ENCODE measurements at places on chromosomes 7 and 10.

DNA sequence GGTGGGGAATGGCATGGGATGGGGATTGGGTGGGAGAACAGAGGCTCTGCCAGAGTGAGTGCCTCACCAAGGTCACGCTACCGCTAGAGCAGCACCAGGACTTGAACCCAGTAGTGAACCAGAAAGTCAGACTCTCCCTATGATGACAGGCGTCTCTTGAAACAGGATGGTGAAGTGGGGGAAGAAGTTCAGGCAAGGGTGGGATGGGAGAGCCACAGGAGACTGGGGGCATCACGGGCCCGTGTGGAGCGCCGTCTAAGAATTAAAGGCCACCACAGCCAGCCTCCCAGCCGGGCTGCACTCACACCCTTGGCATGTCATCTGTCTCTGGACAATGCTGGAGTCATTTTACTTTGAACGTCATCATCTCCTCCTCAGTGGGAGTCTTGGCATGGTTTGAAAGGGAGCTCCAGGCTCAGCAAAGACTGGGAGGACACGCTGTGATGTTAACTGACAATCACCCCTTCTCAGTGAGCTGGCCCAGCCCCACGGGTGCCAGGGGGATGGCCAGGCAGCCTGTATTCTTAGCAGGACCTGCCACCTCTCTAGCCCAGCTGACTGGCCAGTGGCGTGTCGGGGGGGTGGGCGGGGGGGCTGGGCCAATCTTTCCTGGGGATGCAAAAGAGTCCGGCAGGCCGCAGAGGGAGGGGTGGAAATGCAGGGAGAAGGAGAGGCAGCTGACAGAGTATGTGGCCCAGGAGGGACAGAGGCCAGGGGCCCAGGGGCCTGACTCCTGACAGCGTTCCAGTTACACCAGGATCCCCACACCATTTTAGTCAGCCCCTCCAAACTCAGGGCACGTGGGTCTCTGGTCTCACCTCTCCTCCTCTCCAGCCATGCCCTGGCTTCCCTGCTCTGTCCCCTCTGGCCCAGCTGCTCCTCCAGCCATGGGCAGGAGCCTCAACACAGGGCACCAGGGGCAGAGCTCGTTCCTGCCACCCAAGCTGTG lies 96.2 kb downstream of the VOPP1 start:
- no peak for DNase-seq

GRCh38 chr10:98621630-98622029 lies 174.9 kb upstream of the HPS1 start:
- no peak for DNase-seq

GRCh38 chr10:35372329-35372728 lies 36.0 kb downstream of the CCNY start:
- DNase-seq = no peak

- DNase-seq = no peak
Measured at GRCh38 chr7:327991-328702, 38.2 kb downstream of the FOXL3 start.

DNA sequence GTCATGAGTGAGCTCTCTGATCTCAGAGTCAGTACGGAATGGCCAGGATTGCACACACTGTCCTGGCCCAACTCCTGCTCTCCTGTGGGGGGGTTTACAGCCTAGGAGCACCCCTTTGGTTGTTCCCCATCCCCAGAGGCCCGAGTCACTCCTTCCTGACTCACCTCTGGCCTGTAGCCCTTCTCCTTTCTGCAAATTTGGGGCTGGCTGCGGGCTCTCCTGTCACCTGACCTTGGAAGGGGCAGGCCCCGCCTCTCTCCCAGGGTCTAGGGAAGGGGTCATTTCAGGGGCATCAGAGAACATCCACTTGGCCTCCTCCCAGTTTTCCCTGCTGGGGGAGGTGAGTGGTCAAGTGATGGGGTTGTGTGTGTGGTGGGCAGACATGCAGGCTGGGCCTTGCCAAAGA lies 1.7 kb downstream of the NYAP1 start:
- no peak for DNase-seq

DNA sequence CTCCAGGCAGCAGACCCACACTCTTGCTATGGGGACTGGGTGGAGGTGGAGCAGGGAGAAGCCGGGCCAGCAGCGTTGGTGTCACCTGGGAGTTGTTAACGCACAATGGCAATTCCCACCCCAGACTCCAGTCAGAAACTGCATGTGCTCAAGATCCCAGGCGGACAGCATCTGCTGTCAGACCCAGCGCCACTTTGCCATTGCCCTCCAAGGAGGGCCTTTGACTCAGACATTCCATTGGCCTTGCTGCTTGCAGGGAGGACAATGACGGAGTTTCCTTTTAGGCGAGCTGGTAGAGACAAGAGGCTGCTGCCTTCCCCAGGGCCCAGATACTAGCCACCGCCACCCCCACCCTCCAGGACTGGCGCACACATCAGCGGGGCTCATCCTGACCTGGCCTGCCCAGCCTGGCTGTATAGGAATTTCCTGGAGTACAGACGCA lies 34.5 kb downstream of the ZNF775 start:
- no peak for DNase-seq

DNA sequence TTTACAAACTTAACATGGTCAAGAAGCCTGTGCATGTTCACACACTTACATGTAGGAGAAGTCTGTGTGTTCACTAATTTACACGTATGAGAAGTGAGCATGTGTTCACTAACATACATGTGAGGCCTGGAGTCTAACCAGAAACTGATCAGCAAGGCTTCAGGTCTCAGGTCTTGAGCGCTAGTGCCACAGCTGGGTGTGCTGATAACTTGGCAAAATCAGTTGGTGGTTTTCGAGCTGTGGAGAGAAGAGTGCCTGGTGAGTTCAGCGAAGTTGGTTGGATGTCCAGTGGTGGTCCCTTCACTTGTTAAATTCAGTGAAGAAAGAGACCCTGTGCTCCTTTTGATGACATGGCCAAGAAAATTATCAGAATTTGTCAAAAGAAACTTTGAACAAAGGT lies 98.7 kb downstream of the CELF2 start:
- DNase-seq = no peak

GRCh38 chr10:7350541-7351195 lies 60.2 kb downstream of the SFMBT2 start:
- DNase-seq = no peak

GRCh38 chr7:111018960-111019736 lies 71.8 kb upstream of the LRRN3 start:
- DNase-seq = no peak

- no peak for DNase-seq
Measured at GRCh38 chr7:69739931-69740431, 141.7 kb downstream of the AUTS2 start.

DNA sequence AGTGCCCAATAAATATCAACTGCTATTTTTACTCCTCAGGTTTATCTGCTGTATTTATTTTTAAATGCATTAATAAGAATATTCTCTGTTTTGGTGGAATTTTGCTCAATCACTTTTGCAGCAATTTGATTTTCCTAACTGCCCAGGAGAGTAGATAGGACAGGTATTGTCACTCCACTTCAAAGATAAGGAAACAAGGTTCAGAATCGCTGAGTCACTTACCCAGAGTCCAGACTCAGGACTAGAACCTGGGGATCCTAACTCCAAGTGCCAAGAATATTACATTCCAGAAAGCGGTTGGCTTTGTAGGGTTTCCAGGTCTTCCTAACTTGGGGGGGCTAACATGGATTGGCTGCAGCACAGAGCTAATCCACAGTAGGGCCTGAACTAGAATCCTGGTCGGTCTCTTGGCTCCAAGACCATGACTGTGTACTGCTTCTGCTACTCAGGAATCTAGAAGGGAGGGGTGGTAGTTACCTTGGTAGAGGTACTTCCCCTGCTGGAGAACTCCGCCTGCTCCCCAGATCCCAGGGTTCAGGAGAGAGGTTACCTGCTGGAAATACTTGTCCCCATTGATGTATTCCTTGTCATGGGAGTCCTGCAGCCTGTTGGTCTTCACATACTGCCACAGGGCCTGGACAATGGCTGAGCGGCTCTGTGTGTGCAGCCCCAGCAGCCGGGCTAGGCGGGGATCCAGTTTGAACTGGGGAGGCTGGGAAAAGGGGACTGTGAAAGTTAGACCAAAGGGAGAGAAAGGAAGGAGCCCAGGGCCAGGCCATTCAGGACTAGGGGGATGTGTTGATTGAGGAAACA lies 7.3 kb downstream of the SMARCD3 start:
- DNase-seq = no peak

DNA sequence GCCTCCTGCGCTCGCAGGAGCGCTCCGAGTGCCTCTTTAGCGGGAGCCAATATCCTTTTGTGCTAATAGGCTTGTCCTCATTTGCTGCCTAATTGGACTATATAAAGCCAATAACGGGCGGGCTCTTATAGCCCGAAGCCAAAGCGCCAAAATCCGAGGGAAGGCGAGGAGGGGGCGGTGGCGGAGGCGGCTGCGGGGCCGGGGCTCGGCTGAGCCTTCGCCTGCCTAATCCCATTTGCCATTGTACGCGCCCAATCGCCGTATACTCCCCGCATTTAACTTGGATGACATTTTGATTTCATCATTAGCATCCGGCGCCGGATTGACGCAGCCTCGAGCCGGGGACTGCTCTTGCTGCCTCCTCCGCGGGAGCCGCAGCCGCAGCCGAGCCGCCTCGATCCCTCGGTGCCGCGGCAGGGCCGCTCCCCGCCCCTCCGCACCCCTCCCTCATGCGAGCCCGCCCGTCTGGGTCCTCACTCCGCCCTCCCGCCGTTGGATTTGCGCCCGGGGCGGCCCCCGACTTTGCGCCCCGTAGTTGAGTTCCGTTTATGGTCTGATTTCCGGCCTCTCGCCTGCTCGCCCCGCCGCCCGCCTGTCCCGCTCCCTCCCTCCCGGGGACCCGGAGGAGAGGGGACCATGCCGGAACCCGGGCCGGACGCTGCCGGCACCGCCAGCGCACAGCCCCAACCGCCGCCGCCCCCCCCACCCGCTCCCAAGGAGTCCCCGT lies at the start of gene HMX3:
HMX3 (plus strand) TSS at position 556 of the 727 bp plus-strand sequence; CDS start at position 637, 81 bp downstream.
- DNase-seq = peak; percentile 50

DNA sequence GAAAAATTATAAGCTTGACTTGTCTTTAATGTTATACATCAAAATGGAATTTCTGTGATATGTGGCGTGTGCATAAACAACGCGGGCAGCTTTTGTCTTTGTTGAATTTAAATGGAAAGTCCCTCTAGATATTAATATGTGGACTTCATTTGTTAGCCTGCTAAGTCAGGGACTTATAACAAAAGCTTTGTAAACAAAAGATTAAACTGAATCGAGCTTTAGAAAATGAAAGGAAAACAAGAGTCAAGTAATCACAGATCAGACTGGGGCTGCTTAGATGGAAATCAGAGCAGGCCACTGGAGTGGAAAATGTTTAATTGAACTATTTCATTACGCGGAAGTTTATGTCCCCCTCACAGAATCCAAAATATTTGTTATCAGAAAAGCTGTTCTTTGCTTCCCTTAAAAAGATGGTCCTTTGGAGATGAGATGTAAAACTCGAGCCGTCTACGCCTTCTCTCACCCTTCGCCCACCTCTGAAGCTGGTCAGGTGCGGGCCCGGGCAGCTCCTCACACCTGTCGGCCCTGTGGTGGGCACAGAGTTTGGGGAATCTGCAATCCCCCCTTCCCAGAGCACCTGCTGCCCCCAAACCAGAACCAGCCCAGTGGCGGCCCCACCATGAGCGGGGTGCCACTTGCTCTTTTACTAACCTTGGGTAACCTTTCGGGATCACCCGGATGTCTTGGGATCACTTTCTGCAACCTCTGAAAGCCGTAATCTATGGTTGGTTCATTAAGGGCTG lies 116.2 kb downstream of the EBF3 start:
- no peak for DNase-seq

- DNase-seq = no peak
Measured at GRCh38 chr10:8511026-8511425, 456.5 kb downstream of the GATA3 start.

- DNase-seq = no peak
Measured at GRCh38 chr10:110171032-110171431, 36.4 kb upstream of the MXI1 start.

DNA sequence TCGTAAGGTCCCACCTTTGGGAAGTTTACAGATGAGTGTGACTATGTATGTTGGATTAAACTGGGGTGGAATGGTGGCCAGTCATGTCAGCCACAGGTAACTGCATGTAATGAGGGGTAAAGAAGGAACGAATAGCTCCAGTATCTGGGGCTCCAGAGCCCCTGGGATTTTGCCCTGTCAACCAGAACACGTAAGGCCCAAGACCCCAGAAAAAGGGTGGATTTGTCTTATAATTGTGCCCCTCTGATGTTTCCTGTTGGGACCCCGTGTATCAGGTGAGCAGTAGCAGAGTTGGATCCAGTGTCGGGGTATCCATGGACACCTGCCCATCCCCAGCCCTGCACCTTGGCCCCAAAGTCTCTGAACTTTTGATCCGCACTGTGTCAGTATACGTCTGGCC lies 76.9 kb downstream of the ADARB2 start:
- no peak for DNase-seq

GRCh38 chr7:91993976-91994375 lies 53.3 kb downstream of the AKAP9 start:
- no peak for DNase-seq

DNA sequence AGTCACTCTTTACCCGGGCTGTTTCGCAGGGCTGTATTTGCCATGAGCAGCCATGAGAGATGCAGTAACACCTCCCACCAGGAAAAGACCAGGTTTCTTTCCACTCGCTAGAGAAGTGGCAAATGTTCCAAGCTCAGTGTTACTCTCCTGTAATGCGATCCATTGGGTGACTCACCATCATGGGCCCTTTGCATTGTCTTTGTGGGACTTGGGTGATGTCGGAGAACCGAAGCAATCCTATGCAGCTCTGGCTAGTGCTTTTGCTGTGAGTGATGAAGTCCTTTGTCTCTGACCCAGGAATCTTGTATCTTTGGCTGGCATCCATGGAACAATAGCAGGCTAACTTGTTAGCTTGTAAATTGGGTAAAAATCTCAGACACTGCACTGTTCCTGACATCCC lies 40.0 kb downstream of the GHRHR start:
- no peak for DNase-seq

DNA sequence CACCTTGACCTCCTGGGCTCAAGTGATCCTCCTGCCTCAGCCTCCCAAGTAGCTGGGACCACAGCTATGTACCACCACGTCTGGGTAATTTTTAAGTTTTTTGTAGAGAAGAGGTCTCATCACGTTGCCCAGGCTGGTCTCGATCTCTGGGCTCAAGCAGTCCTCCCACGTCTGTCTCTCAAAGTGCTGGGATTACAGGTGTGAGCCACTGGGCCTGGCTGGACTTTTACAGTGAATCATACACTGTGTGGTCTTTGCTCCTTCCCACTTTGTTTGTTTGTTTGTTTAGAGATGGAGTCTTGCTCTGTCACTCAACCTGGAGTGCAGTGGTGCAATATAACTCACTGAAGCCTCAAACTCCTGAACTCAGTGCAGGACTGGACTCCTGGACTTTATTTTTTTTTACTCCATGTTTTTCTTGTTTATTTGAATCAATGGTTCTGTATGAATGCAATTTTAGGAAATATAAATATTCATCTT lies 12.5 kb downstream of the PPIA start:
- no peak for DNase-seq

- DNase-seq = no peak
Measured at GRCh38 chr10:117929327-117930067, 117.2 kb downstream of the RAB11FIP2 start.

GRCh38 chr7:27689150-27689549 lies 26.5 kb upstream of the HIBADH start:
- no peak for DNase-seq

Measured in CD4-positive, alpha-beta T cell treated with Interferon alpha-2 for 1 hour (primary cell).